ENCODE measurements at places on chromosomes 7 and 10.

DNA sequence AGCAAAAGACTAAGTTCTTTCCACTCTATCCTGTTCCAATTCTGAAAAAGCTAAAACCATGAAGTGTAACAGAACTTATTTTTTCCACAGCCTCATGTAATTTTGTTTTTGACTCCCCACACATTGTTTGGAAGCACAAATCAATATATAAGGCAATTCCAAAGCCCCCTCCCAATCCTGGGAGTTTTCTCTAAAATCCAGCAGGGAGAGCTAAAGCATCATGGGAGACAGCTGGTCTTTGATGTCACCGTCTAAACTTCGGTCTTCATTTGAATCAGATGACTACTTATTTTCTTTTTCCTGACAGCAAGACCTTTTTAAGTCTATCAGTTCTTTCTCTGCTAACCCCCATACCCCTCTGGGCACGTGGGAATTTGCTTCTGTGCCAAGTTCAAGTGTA, 33.3 kb upstream of the PON1 start:
- H3K36me3 ChIP-seq = no peaks in the 10 kb centered on the region
- H3K4me3 ChIP-seq = no peak overlapping the region
- DNase-seq = no peak
- no peaks in the 10 kb centered on the region for H3K27me3 ChIP-seq

DNA sequence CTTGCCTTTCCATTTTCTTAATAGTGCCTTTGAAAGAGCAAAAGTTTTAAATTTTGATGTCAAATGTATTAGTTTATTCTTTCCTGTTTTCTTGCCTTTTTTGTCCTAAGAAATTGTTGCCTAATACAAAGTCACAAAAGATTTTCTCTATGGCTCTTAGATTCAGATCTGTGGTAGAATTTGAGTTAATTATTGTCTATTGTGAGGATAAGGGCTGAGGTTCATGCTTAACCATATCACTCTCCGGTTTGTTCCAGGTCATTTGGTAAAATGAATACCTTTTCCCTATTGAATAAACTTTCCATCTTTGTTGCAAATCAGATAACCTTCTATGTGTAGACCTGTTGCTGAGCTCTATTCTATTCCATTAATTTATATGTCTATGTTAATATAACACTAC, 96.0 kb downstream of the NOD1 start:
- H3K27me3 ChIP-seq = no peaks in the 10 kb centered on the region
- no peak for DNase-seq
- H3K36me3 ChIP-seq = no peaks in the 10 kb centered on the region
- no peak overlapping the region for H3K4me3 ChIP-seq
- no peaks in the 10 kb centered on the region for H3K4me1 ChIP-seq

DNA sequence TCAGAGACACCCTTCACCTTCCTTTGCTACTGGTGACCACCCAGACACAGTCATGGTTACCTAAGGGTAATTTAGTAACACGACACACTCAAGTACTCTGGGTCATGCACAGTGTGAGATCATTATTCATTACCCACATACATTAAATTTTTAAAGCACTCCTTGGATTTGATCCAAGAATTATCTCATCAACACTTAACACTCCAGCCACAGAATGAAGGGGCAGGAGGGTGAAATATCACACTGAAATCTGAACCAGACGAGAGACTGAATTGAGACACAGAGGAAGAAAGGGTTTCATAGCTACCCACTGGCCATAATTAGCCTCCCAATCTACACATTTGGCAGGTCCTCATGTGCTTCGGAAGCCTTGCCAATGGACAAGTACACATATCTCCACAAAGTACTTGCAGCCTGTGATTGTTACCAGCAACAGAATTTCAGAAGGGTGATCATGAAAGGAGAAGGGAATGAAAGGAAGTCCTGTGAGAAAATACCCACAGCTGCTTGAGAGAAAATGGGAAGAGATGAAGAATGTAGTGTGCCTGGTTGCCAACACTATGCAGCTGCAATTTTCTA, 189.3 kb downstream of the POLR1F start:
- H3K27ac ChIP-seq = no peak overlapping the region
- no peaks in the 10 kb centered on the region for H3K27me3 ChIP-seq
- H3K4me1 ChIP-seq = no peaks in the 10 kb centered on the region

DNA sequence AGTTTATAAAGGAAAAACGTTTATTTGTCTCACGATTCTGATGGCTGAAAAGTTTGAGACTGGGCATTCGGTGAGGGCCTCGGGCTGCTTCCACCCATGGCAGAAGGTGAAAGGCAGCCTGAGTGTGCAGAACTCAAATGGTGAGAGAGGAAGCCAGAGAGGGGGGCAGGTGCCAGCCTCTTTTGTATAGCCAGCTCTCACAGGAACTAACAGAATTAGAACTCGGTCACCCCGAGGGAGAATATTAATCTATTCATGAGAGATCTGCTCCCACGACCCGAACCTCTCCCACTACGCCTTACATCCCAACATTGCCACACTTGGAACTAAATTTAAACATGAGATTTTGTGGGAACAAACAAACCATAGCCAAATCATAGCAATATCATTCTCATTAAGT, 112.6 kb downstream of the ZPBP start:
- no peaks in the 10 kb centered on the region for H3K36me3 ChIP-seq
- H3K27ac ChIP-seq = no peak overlapping the region
- H3K4me1 ChIP-seq = no peaks in the 10 kb centered on the region
- H3K4me3 ChIP-seq = no peak overlapping the region
- no peak for DNase-seq

DNA sequence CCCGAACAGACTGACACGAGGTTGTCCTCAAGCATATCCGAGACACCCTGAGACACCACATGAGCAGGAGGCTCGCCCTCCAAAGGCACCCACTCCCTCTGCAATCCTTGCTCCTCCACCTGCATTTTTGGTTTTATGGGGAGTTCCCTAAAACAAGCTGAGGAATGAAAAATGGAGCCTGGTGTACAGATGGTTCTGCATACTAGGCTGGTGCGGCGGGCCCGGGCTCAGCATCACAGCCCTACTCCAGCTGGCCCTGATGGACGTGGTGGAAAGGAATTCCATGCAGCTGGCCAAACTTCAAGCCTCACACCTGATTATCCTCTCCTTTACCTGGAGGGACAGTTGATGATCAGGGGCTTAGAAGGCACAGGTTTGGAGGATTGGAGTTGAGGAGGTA, 30.3 kb upstream of the JAKMIP3 start:
- no peak overlapping the region for H3K4me3 ChIP-seq
- no peak for DNase-seq
- peaks cover 16% of the 10 kb centered on the region for H3K4me1 ChIP-seq
- no peaks in the 10 kb centered on the region for H3K36me3 ChIP-seq
- peaks cover 59% of the 10 kb centered on the region for H3K27me3 ChIP-seq

DNA sequence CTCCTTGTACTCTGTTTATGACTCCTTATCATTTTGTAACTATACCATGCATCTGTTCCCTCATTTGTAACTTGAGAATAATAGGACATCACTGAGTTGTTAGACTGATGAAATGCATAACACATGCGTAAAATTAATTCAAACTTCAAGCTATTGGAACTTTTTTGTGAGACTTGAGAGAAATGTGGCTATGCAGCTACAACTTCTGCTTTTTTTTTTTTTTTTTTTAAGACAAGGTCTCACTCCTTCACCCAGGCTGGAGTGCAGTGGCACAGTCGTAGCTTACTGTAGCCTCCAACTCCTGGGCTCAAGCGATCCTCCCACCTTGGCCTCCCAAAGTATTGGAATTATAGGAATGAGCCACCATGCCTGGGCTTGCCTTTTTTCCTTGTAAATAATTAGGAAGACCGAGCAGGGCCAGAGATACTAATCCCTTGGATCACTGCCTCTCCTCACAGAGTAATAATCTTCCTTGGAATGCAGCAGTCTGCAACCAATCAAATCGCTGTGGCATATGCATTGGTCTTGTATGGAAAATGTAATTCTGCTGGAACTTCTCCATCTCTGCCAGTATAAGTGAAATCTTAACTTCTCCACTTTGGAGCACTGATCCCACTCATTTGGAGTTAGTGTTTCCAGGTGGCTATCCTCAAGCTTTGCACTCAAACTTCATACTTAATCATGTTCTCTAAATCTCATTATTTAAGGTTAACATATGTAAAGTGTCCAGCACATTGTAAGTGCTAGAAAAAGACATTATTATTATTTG, 2.0 kb upstream of the PANK1 start:
- H3K36me3 ChIP-seq = no peaks in the 10 kb centered on the region
- DNase-seq = no peak
- H3K27ac ChIP-seq = no peak overlapping the region
- H3K27me3 ChIP-seq = no peaks in the 10 kb centered on the region
- no peak overlapping the region for H3K4me3 ChIP-seq

Measured in tibial nerve (tissue), 4 donors.